ENCODE measurements at places on chromosomes 7 and 10. TPM values are rescaled to one million over a fixed set of nuclear protein-coding genes. Genes with fewer than 3 reads are reported as not detected.

DNA sequence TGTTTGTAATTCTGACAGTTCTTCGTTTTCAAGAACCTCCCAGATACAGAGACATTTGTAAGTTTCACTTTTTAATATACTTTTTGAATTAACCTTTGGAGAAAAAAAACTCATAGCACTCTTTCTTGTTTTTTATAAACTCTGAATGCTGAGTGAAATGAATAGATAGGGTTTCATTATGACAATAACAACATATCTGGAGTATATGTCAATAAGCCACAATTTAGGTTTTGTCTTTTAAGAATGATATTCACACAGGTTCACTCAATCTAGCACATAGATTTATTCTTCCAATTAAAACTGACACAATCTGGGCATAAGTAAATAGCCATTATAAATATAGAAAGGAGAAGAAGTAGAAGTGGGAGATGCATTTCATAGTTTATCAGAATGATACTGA is 21.7 kb downstream of the ABCA13 start:
- DNase-seq = no peak

DNA sequence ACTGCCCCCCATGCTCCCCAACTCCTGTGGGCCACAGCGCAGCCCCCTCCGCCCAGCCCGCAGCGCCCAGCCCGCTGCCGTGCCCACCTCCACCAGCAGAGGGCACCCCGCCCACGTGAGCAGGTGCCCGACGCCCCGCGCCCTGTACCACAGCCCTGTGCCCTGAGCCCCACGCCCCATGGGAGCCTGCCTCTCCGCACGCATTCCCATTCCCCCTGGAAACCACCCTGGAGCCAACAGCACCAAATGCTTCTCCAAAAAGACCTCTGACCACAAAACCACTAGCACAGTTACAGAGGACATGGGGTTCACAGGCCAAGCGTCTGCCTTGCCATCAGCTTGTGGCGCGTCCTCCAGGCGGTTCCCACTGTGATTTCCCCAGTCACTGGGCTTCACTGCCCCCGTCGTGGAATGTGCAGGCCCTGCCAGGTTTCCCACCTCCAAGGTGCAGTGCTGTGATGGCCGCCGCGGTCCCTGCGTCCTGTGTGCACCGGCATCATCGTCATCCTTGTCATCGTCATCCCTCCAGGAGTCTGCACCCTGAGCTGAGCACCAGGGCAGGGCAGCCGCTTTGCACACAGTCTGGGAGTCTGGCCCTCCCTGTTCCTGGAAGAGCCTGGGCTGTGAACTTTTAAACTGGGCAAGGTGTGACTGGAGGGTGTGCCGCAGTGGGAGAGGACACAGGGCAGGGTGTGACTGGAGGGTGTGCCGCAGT is 61.7 kb downstream of the PWWP2B start:
- DNase-seq = peak; percentile 59

DNA sequence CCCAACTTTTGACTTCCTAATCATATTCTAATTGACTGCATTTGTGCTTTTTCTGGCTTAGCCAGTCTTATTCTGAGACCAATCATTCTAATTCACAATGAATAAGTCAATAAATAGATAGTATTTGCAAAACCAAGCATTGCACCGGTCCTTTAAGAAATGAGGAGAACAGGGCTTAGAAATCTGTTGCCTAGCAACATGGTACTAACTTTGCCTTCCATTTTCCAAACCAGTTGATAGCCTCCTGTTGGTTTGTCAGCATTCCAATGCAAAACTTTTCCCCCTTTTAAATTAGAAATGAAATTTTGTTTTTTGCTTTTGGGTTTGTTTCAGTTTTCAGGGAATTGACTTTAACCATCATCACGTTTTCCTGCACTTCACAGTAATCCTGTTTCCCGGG is 603.5 kb upstream of the NRP1 start:
- DNase-seq = no peak

- no peak for DNase-seq
Measured at GRCh38 chr7:129375141-129375938, 58.9 kb upstream of the STRIP2 start.

DNA sequence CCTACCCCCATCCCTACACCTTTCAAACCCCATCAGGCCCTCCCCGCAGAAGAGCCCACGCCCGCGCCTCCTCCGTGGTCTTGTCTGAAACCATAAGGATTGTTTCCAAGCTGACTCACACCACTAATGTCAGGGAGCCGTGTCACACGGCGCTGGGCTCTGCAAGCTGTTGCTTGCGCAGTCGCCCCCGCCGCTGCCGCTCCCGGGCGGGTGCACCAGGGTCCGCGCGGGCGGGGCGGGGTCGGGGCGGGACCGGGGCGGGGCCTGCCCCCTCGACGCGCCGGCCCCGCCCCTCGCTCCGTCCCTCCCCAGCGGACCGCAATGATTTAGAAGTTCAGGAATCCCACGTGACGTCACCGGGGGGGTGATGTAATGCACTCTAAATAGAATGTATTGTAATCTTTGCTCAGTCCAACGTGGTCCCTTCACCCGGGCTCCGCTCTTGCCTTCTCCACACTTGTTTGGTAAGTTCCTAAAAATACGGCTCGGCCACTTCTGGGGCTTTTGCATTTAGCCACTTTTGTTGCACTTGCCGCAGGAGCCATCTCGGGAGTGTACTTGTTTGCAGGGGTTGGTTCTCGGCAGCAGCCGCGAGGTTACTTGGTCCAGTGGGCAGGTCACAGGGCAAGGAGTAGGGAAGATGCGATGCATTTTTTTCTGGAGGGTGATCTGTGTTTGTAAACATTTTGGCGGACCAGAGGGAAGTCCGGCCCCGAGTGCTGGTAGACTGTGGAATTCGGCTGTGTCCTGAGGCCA is 3.2 kb upstream of the CREB5 start:
- peak; percentile 22 for DNase-seq

DNA sequence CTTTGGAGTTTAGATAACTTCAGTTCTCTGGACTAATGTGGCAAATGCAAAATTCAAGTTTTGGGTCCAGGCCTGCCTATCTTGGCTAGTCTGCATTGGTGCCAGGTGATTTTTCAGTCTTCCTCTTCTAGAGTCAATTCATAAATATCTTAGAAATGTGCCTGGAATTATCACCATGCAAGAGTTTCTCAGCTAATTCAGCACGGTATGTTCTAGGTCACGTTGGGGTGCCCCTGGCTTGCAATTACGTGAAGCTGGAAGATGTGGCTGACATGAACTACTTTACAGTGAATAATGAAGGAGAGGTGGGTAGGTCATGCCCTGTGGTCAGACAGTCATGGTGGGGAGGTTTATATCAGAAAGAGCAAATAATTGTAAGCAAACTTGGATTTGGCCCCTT is 25.0 kb downstream of the ZDHHC6 start:
- no peak for DNase-seq

- no peak for DNase-seq
Measured at GRCh38 chr7:68929781-68930261, 668.5 kb upstream of the AUTS2 start.

- no peak for DNase-seq
Measured at GRCh38 chr10:96967847-96968246, 135.7 kb downstream of the LCOR start.

- no peak for DNase-seq
Measured at GRCh38 chr10:3008518-3009195, 58.7 kb upstream of the PFKP start.

DNA sequence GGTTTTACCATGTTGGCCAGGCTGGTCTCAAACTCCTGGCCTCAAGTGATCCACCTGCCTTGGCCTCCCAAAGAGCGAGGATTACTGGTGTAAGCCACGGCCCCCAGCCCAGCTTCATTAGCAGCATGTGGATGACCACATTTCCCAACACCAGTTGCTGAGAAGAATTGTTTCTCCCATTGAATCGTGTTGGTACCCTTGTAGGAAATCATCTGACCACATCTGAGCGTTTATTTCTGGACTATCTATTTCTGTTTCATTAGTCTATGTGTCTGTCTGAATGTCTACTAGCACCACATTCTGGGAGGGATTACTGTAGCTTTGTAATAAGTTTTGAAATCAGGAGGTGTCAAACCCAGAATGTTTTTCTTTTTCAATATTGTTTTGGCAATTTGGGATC is 89.6 kb downstream of the LCOR start:
- no peak for DNase-seq

DNA sequence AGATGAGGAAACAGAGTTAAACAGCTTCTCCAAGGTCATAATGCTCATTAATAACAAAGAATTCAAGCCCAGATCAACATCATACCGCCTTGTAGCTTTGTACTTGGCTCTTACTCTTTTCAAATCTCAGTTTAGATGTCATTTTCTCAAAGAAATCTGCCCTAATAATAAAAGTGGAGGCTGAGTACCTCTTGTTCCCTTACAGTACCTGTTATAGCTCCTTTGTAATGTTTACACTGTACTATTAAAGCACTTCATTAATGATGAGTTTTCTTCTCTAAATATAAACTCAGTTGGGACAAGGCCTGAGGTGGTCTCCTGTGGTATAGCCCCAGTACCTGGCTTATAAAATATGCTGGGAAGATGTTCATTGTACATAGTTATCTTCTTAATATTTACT is 7.8 kb downstream of the SMNDC1 start:
- DNase-seq = no peak

DNA sequence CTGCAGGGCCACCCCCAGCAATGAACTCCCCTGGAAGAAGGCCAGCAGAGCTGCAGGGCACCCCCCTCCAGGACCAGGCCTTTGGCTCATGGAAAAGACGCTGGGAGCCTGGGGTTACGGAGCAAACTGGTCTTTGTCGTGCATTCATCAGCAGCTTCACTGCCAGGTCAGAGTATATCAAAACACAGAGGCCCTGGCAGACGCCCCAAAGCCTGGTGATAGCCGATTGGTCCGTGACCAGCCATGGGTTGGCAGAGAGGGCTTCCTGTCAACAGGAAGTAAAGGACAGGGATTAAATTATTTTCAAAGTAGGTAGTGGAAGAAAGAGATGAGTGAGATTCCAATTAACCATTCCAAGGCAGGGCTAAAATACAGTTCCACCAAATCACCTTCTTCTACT is 9.0 kb downstream of the PRKAG2 start:
- no peak for DNase-seq

- DNase-seq = no peak
Measured at GRCh38 chr10:18421726-18422293, 229.6 kb downstream of the NSUN6 start.

GRCh38 chr10:14468023-14468441 is 137.3 kb upstream of the FRMD4A start:
- no peak for DNase-seq

- DNase-seq = peak; percentile 27
Measured at GRCh38 chr7:1555813-1556543, at the start of gene TMEM184A. Gene TMEM184A, minus strand, starts transcription at chr7:1556205. Its CDS starts 721 bp downstream, at chr7:1555484.

DNA sequence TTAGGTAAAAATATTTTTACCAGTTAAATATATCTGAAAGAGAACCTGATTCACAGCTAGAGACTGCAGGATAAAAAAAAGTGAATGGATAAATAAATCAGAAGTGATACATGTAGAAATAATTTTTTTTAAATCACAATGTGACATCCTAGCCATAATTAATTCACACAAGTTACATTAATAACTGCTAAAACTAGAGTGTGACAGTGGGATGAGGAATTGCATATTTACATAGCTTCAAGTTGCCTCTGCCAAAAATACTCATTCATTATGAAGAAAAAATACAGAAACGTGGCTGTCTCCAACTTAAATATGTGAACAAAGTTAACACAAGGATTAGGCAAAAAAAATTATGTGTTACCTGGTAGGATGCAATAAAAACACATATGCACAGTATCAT is 473.5 kb upstream of the SEMA3A start:
- no peak for DNase-seq

DNA sequence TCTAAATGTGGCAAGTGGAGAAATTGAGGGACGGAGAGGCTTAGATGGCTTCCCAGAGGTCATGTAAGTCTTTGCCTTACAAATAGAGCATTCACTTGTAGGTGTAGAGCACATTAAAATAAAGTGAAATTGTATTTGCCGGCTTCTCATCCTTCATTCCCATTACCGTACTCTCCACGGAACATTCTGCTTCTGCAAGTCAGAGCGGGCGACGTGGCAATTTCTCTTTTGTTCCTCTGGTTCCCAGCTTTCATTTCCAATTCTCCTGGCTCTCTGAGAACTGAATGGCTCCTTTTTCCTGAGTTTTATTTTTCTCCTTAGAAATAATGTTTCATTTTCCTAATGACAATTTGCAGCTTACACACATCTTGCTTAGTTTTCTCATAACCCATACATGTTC is 51.3 kb upstream of the PFKP start:
- DNase-seq = no peak

- no peak for DNase-seq
Measured at GRCh38 chr10:48990226-48990625, 50.6 kb upstream of the LRRC18 start.

GRCh38 chr10:99981581-99982199 is 28.1 kb downstream of the DNMBP start:
- DNase-seq = no peak

GRCh38 chr7:7219216-7219615 is 36.9 kb downstream of the C1GALT1 start:
- no peak for DNase-seq

DNA sequence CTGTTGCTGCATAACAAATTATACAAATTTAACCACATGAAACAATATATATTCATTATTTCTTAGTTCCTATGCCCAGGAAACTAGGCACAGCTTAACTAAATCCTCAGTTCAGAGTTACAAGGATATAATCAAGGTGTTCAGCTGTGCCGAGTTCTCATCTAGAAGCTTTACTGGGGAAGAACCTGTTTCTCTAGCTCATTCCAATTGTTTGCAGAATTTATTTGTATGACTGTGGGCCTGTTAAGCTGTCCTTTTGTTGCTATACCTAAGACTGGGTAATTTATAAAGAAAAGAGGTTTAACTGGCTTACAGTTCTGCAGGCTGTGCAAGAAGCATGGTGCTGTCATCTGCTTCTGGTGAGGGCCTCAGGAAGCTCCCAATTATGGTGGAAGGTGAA is 21.8 kb upstream of the MDFIC start:
- no peak for DNase-seq

DNA sequence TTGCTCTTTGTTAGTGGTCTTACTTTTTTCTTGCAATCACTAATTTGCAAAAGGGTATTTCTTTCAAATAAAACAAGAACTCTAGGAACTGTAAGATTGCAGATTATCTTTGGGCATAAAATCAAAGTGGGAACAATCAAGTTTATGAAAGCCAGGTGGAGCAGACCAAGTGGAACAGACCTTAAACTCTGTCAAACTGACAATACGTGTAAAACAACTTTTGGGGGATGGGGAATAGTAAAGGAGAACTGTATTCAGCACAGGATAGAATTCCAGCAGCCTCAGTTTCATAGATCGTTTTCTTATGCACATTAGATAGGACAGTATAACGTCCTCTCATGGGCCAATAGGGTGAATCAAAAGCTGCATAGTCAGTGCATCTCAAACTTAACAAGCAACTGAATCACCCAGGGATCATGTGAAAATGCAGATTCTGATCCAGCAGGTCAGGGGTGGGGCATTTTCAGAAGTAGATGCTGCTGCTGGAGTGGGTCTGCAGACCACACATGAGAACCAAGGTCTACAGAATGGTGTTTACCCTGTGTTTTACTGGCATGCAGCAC is 120.7 kb downstream of the PIP4K2A start:
- DNase-seq = no peak

The RNF133 gene
- polyA plus RNA-seq = not detected

The DGKI gene
- polyA plus RNA-seq = not detected

The SEMA3A gene
- polyA plus RNA-seq = not detected

The FOXI2 gene
- not detected for polyA plus RNA-seq

The KCP gene
- 0.08 TPM for polyA plus RNA-seq

The INTS1 gene
- polyA plus RNA-seq = 8.5 TPM

The SLC16A9 gene
- not detected for polyA plus RNA-seq

The DDIT4 gene
- polyA plus RNA-seq = 63.7 TPM

The EGFR gene
- not detected for polyA plus RNA-seq

The RAB18 gene
- polyA plus RNA-seq = 80.5 TPM

Measured in CD4-positive, CD25-positive, alpha-beta regulatory T cell (primary cell).